ENCODE measurements at places on chromosomes 12 and 14. TPM values are rescaled to one million over a fixed set of nuclear protein-coding genes. Genes with fewer than 3 reads are reported as not detected.

TMEM30B gene
- total RNA-seq, result 0.34 TPM

AKAP3 gene
- 1.2 TPM for total RNA-seq

KRT1 gene
- total RNA-seq, result not detected

GLRX5 gene
- 38.7 TPM for total RNA-seq

METTL3 gene
- total RNA-seq, result 45.0 TPM

SDR39U1 gene
- total RNA-seq, result 25.4 TPM

Data from glomerular endothelial cell (primary cell).